T-helper 2 cell treated with Interferon-gamma antibody and Interleukin-4, amounts not matched to agents 5 μg/mL and 100 μg/mL, for 36 hours (primary cell): ENCODE measurements at places on chromosomes 4 and X.
A peak's percentile ranks its signal among the peaks of the same experiment; 100 is the strongest.

GRCh38 chrX:102627640-102628039 is 23.6 kb upstream of the GPRASP1 start:
- DNase-seq, result no peak

GRCh38 chr4:25775166-25775565 is 87.6 kb downstream of the SEL1L3 start:
- no peak for DNase-seq

DNA sequence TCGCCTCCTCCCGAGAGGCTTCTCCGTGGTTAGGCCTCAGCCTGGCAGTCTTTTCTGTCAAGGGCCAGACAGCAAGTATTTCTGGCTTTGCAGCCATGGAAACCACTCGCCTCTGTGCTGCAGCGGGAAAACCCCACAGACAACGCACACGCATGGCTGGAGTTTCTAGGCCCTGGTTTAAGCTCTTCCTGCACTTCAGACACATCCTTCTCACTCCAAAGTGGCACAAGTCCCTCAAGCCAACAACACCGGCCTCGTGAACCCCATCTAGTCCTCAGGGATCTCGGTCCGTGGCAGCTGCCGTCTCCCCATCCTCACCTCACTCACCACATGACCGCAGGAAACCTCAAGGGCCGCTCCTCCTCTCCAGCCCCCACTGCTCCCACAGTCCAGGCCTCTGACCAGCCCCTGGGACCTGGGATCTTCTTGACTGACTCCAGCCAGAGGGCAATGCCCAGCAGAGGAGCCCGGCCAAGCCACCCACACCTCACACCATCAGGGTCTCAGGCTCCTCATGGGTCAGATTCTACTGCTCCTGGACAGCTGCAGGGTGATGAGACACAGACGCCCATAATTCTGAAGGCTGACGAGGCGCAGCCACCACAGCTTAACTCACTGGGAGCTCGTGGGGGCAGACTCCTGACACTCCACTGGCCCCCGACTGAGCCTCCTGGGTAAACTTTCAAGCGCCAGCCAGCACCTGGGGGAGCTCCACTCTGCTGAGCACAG is 21.7 kb downstream of the LETM1 start:
- DNase-seq, result no peak

- DNase-seq, result no peak
Observed at GRCh38 chrX:16210061-16210460, 42.8 kb downstream of the MAGEB17 start.

DNA sequence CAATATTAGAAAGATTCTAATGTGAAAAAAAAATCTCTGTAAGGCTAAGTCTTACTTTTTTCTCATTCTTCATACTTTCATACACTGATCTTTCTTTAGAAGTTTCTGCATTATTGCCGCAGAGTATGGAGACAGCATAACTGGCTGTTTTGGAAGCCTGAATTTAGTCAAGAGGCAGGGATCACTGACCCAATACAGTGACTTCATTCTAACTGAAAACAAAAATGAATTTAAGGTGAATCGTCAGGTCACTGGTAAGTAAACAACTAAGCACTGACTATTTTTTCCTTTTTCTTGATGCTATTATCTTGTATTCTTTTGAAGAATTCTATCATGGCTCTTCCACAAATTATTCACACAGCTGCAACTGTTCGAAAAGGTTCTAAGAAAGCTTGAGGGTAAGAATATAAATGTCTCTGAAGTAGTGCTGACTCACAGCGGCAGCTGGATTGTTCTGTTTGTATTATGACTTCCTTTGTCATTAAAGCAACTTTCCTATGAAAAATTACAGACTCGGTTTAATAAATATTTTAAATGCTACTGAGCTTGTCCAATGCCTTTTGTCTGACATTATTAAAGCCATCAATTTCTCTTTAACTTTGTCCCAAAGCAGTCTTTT is 609.3 kb downstream of the FSTL5 start:
- no peak for DNase-seq

GRCh38 chrX:21972721-21973120 is 32.2 kb downstream of the SMS start:
- DNase-seq, result peak; percentile 30

GRCh38 chr4:6908432-6909112 is 1.1 kb upstream of the TBC1D14 start:
- DNase-seq, result no peak

DNA sequence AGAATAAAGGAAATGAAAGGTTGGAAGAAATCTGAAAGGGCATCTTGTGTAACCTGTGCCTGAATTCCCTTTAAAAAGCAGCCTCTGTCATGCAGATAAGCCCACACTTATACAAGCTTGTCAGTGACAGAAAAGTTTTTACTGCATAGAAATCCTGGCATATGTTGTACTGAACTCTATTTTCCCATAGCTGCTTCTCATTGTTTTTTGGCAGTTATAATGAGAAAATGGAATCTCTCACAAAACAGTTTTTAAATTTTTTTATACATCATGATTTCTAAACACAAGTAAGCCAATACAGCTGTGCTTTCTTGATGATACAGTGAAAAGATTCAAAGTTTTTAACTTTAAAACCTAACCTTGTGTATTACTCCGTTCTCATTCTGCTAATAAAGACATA is 511.4 kb upstream of the ARX start:
- DNase-seq, result no peak

DNA sequence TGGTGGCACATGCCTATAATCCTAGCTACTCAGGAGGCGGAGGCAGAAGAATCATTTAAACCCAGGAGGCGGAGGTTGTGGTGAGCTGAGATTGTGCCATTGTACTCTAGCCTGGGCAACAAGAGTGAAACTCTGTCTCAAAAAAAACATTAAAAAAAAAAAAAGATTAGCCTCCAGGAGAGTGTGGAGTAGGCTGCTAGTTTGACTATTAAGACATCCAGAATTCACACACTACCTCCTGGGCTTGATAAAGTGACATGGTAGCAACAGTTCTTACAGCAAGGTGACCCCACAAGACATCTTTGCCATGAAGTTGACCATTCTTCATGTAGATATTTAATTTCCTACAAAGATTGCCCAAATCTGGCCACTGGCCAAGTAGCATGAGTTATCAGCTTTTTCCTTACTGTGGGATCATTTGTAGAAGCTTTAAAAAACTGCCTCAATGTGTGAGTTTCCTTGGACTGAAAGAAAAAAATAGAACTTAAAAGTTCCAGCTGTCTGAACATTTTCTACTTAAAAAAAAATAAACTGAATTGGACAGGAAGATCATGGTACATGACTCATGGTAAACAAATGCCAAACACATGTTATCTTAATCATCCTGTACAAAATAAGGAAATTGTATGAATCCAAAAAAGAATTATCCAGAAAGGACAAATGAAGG is 35.3 kb upstream of the SPRY1 start:
- no peak for DNase-seq
